ENCODE measurements at places on chromosomes 5 and 9. TPM values are rescaled to one million over a fixed set of nuclear protein-coding genes. Genes with fewer than 3 reads are reported as not detected.

THBS4 gene
- total RNA-seq: 68.8 TPM

- no peak for DNase-seq
Measured at GRCh38 chr9:79976257-79977073, 404.7 kb downstream of the TLE4 start.

ARHGEF28 gene
- 3.7 TPM for total RNA-seq

C9orf153 gene
- not detected for total RNA-seq

Measured in sigmoid colon (tissue), 7 donors.